LoVo (cell line): ENCODE measurements at places on chromosomes 7 and 10.
A peak's percentile ranks its signal among the peaks of the same experiment; 100 is the strongest.

DNA sequence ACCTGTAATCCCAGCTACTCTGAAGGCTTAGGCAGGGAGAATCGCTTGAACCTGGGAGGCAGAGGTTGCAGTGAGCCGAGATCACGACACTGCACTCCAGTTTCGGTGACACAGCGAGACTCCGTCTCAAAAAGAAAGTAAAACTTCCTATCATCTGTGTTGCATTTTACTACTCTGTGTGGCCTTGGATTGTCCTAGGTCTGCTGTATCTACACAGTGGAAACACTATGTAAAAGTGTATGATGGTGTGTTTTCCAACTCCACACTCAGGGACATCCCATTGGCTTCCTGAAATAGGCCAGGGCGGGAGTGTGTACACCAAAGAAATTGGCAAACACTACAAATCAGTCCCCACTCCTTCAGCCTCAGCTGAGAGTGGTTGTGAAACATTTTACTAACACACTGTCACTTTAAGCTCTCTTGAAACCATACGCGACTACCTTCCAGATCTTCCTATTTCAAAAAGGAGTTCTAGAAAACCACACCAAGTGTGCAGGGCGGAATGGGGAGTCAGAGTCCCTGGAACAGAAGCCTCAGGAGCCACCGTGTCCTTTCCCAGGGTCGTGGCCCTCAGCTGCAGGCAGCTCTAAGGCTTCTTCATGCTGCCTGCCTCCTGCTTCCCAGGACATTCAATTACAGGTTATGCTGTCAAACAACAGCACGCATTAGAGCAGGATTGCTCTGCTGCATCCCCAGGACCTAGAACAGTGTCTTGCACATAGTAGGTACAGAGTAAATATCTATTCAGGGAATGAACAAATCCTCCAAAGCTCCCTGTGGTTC lies 275.4 kb downstream of the PARD3 start:
- DNase-seq: no peak

GRCh38 chr7:6306471-6306870 lies 34.0 kb upstream of the CYTH3 start:
- DNase-seq: peak; percentile 72

DNA sequence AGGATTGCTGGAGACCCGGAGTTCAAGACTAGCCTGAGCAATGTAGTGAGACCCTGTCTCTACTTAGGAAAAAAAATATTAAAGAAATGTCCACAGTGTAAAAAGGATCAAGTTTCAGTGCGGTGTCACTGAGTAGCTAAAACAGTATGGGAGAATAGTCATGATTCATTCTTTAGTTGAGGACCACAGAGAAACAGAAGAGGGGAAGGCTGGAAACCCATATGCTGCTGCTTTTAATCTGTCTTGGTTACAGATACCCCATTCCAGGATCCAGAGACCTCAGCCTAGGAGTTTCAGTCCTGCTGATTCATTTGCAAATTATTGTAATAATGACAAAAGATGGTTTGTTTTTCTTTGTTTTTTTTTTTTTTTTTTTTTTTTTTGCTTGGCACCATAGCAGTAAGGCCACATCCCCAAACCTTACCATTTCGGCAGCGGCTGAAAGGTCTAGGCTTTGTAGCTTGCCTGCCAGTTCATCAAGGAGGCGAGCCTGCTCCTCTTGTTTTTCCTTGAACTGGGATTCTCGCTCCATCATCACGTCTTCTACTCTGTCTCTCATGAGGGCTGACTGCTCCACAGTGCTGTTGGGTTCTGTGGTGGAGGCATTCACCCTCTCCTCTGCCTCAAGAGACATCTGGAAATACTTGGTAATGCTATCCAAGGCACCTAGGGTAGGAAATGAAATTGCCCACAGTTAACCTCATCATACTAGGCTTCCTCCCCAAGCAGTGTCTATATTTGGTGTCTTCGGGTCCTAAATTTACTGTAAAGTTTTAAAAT lies 44.2 kb downstream of the DLD start:
- no peak for DNase-seq

GRCh38 chr10:111161109-111161874 lies 84.5 kb downstream of the ADRA2A start:
- DNase-seq: no peak

DNA sequence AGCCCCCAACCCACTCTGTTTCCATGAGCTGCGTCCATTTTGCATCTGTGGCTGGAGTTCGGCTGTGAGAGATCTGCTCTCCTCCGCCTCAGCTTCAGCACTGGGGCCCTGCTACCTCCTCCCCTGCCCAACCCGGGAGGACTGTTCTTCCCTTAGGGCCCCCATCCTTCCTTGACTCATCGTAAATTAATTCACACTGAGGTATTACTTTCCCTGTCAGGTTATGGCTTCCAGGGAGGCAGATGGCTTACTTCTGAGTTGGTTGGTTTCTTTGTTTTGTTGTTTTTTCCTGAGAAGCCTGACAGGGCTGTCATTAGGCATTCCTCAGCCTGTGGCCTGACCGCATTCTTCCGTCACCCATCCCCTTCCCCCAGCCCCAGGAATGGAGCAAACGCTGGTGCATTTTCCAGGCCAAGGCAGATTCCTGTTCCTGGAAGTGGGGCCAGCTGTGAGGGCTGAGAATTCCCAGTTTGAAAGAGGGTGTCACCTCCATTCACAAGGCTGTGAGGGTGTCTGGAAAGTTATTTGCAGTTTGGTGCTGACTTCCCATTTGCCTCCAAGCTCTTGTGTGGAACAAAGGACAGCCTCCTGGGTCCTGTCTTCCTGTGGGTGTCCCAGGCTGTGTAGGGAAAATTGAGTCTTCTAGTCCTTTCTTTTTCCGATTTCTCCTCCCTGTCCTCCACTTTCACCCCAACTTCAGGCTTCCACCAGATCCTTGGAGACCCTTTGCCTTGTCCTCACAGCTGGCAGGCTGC lies 11.7 kb downstream of the CPA5 start:
- peak; percentile 60 for DNase-seq

- no peak for DNase-seq
Observed at GRCh38 chr7:83478616-83479015, 170.3 kb downstream of the SEMA3E start.

DNA sequence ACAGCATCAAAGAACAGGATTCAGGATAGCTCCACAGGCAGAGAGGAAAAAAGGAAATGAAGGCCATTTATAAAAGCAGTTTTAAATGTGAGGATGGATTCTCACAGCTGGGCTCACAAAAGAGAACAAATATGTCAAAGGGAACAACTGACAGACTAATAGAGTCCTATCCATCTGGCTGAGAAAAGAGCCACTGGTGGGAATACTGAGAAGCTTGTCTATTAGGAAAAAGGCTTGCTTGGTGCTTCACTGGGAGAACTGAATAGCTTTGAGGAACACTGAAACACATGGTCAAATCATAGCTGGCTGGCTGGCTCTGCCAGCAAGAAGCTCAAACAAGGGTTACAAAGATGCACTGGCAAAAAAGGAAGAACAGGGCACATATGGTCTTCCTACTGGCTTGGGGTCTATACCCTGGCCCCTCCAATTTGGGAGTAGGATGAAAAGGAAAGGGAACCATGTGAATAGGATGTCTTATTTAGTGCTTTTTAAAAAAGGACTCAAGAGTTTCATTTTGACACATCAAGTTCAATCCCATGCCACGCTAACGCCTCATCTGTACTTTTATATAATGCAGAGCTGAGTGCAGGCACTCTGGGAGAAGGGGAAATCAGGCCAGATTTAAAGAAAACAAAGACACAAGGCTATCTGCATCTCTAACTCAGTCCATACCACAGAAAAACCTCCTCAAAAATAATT lies 44.8 kb upstream of the KCNIP2 start:
- DNase-seq: no peak
